ENCODE measurements at places on chromosomes 11 and 22.
A peak's percentile ranks its signal among the peaks of the same experiment; 100 is the strongest.

DNA sequence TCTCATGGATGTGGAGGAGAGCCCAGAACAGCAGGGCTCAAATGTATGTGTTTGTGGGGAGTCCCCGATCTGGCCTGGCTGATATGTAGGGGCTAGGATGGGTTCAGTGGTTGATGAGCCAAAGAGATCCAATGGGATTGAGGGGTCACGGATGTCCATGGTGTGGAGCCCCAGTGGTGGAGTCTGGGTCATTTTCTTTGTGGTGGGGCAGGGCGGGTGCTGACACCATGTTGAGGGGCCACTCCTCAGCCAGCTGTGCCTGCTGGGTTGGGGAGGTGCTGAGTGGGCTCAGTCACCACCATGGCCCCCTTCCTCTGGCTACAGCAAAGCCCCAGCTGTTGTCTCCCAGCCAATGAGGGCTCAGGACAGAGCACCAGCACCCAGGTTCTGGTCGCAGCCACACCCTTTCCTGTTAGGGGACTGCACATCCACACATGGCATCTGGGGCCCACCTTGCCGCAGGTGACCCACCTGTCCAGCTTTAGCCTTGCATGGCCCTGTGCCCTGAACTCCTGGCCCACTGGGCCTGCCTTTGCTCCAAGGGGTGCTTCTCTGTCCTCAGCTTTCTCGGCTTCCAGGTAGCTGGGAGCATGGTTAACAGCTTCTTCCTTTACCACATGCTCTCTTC is 3.2 kb upstream of the GNAZ start:
- DNase-seq = peak; percentile 14

- DNase-seq = no peak
Measured at GRCh38 chr11:68583041-68583446, 101.3 kb upstream of the GAL start.

DNA sequence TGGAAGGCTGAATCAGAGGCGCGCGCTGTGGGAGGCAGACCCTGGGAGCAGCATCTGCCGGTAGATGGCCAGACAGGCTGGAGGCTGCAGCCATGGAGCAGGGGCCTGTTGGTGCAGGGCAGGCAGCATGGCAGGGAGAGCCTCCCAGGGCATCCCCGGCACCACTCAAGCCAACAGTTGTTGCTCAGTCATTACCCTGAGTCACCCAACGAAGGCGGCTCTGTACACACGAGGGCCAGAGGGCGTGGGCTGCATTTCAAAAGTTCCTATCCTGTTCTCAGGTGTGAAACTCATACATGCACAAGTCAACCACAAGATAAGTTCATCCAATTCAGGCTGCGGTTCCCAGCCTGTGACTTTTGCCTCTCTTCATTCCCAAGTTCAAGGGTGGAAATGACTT is 2.6 kb downstream of the ANO1 start:
- no peak for DNase-seq

- no peak for DNase-seq
Measured at GRCh38 chr22:24282401-24282800, 11.8 kb downstream of the SPECC1L start.

DNA sequence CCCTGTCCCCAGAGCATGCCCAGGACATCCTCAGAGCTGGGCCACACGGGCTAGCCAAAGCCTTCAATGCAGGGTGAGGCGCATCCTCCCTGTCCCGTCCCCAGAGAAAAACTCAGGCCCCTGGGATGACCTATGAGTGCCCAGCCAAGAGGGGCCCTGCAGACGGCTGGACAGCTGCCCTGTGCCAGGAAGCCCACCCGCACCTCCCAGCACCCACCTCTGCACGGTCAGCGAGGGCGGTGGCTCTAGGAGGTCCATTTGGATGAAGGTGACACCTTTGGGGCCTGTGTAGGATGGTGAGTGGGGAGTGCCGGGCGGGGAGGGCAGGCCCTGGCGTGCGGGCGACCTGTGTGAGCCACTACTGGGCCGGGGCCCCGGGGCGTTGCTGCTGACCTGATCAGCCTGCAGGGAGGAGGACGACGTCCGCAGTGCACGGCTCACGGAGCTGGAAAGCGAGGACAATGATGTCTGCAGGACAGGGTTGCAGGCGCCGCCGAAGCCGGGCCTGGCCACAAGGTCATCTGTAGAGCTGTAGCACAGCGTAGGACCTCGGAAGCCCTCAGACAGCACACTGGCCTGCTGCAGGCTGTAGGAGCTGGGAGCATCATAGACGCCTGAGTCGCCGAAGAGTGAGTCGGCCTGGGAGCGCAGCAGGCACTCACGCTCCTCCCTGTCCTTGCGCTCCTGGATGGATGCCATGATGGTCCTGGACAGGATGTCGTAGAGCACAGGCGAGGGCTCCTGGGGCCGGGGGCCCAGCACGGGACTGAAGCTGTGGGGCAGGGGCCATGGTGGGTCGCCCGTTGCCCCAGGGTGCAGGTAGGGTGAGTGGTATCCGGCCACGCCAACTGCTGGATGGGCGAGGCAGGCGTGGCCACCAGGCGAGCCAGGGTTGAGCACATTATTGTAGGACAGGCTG is 180.5 kb downstream of the IGLL1 start:
- DNase-seq = no peak

- DNase-seq = no peak
Measured at GRCh38 chr11:66346476-66347424, 679 bp downstream of the B4GAT1 start.

- no peak for DNase-seq
Measured at GRCh38 chr11:74154620-74155281, 16.1 kb downstream of the C2CD3 start.

DNA sequence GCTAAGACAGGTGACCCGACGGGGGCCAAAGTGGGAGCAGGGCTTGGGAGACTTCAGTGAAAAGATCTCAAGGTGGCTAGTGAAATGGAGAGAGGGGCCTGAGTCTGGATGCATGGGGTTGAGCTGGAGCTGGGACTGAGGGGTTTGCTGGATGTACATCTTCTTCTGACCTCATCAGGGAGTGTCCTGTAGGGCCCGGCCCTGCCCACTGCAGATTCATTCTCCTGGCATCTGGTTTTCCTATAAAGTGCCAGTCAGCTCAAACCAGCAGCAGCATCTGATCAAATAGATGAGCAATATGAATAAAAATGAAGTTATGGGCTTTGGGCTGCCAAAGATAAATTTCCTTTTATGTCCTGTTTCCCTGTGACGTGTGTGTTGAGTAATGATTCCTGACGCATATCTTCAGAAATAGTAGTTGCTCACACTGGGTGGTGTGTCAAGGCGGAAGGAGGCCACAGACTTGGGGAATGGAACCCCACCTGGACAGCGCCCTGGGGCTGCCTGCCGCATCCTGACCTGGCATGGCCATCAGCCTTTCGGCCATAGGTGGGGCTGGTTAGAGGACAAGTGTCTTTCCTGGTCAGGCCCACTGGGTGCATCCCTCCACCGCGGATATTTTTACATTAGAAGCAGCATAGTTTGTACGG is 135.4 kb downstream of the OSBP2 start:
- no peak for DNase-seq

DNA sequence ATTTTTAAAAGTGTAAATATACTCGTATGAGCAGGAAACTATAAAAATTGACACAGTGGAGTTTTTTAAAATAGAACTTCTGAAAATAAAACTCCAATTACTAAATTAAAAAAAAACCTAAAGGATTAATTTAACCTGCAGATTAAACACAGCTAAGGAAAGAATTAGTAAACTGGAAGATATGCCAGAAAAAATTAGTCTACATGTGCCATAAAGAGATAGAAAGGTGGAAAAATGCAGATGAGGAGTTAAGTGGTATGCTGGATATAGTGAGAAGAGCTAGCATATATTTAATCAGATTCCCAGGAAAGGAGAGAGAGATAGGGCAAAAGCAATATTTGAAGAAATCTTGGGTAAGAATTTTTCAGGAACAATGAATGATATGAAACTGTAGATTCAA is 315.8 kb upstream of the CADM1 start:
- DNase-seq = no peak

DNA sequence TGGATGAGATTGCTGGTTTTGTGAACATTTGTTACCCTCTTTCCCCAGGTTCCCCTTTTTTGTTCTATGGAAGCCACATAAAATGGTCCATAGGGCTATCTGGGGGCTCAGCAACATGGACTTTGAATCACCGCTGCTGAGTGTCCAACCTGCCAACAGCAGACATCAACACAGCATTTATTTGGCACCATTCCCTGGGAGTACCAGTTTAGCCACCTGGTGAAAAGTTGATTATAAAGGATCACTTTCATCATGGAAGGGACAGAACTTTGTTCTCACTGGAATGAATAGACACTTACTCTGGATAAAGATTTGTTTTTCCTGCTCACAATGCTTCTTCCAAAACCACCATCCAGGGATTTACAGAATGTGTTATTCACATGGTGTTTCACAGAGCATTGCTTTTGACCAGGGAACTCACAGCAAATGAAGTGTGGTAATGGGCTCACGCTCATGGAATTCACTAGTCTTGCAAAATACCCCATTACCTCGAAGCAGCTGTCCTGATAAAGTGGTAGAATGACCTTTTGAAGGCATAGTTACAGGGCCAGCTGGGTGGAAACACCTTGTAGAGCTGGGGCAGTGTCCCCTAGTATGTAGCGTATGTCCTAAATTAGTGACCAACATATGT is 43.9 kb downstream of the ADM start:
- DNase-seq = no peak

- DNase-seq = no peak
Measured at GRCh38 chr11:29231991-29232390, 784.8 kb downstream of the KCNA4 start.

- DNase-seq = no peak
Measured at GRCh38 chr11:72766152-72766902, 14.1 kb upstream of the ARAP1 start.

- peak; percentile 61 for DNase-seq
Measured at GRCh38 chr22:46069521-46070214, 80.7 kb upstream of the PPARA start.

- DNase-seq = no peak
Measured at GRCh38 chr11:128238521-128239265, 348.7 kb downstream of the ETS1 start.

GRCh38 chr11:80822308-80822707 is 1381.5 kb upstream of the TENM4 start:
- DNase-seq = no peak

- DNase-seq = no peak
Measured at GRCh38 chr11:18264677-18265555, 1.1 kb upstream of the SAA1 start.

GRCh38 chr11:21631991-21632390 is 560.9 kb upstream of the ANO5 start:
- DNase-seq = no peak

GRCh38 chr11:13463779-13464290 is 813 bp upstream of the BTBD10 start:
- no peak for DNase-seq

GRCh38 chr11:112320668-112321067 is 60.0 kb upstream of the PLET1 start:
- DNase-seq = no peak

DNA sequence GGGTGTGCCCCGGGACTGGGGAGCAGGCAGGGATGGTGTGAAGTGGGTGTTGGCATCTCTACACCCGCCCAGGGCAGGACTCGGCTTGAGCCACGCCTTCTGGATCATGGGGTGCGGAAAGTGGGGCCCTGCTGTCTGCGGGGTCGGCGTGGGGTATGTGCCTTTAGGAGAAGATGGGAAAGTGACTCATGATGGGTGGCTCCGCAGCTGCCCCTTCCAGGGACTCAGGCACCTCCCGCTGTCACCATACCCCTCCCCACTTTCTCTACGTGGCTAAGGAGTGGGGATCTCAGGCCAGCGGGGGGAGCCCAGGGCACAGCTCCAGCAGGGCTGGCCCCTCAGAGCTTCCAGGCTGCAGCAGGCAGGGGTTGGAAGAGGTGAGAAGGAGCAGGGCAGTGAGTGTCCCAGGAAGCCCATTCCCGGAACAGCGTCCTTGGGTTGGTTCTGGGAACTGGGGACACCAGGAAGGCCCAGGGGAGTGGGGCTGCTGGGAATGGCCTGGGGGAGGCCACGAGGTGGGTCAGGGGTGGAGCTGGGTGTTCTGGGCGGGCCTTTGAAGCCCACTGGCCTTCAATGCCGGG is 102.9 kb upstream of the FGF3 start:
- no peak for DNase-seq

- no peak for DNase-seq
Measured at GRCh38 chr22:38042488-38042790, 14.8 kb upstream of the PICK1 start.

GRCh38 chr11:114211444-114212121 is 84.6 kb upstream of the NNMT start:
- no peak for DNase-seq

GRCh38 chr11:61690706-61691379 is 10.7 kb downstream of the DAGLA start:
- no peak for DNase-seq

- peak; percentile 71 for DNase-seq
Measured at GRCh38 chr11:118939953-118940598, 14.3 kb upstream of the BCL9L start.

DNA sequence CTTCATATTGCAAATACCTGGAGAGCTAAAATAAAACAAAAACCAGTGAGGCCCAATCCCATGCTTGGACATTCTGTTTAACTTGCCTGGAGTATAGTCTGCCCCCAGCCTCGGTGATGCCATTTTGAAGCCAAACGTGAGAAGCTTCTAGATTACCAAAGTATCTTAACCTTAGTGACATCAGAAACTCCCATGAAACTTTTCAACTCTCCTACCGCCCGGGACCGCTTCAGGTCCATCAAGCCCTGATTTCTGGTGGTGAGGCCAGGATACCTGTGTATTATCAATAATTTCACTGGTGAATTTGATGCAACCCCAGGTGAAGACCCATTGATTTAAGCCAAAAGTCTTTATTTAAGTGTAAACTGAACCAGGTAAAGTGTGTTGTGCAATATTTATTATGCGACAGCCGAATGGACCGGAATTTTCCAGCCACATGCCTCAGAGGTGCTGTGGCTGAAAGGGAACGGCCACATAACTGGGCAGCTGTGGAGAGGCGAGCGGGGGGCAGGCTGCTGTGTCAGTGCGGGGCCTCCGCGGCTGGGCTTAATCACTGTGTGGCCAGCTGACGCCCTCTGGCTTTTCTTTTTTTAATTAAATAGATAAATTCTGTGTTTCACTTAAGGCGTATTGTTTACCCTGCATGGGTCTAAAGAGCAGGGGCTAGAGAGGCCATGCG is 385.5 kb upstream of the B3GAT1 start:
- no peak for DNase-seq

GRCh38 chr11:82731691-82732277 is 1.9 kb downstream of the FAM181B start:
- DNase-seq = no peak

- no peak for DNase-seq
Measured at GRCh38 chr11:7692426-7692825, 13.9 kb downstream of the OVCH2 start.

DNA sequence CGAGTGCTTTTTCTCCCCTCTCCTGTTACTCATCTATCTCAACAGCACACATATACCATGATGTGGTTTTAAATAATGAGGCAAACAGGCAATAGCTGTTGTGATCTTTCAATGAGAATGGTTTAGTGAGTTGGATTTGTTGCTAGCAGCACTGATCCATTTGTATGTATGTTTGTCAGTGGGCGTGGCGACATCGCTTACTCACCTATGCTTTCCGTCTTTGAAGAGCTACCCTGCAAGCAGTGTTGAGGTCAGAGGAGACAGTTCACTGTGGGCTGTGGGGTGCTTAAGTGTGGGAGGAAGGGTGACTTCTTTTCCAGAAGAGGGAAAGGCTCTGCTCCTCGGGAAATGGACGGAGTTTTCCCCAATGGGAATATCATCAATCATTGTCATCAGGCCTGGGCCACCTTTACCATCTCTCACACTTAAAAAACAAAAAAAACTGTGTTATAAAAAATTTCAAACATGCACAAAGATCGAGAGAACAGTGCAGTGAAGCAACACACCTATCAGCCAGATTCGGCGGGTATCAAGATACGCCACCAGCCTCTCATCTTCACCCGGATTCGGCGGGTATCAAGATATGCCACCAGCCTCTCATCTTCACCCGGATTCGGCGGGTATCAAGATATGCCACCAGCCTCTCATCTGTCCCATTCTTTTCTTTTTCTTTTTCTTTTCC is 83.8 kb downstream of the TBC1D22A start:
- DNase-seq = peak; percentile 34
